ENCODE measurements at places on chromosomes 12 and 14. TPM values are rescaled to one million over a fixed set of nuclear protein-coding genes. Genes with fewer than 3 reads are reported as not detected.

The OLR1 gene
- total RNA-seq = 96.1 TPM

The DIO2 gene
- 1.0 TPM for total RNA-seq

The PLEKHG3 gene
- 34.5 TPM for total RNA-seq

The UNG gene
- 18.2 TPM for total RNA-seq

DNA sequence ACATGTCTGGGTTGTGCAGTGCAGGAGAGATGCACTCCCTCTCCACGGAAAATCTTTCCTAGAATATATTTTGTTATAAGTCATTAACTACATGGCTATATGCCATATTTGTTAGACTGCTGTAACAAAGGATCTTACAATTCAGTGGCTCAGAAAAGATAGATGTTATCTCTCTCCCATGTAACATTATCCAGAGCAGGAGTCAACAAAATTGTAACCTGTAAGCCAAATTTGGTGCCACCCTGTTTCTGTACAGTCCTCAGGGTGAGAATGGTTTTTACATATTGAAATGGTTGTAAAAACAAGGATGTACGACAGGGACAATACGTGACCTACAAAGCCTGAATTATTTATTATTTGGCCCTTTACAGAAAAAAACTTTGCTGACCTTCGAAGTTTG, 155.5 kb downstream of the KIF21A start:
- H3K27ac ChIP-seq = no peak overlapping the region
- H3K4me1 ChIP-seq = no peaks in the 10 kb centered on the region
- no peaks in the 10 kb centered on the region for H3K36me3 ChIP-seq

DNA sequence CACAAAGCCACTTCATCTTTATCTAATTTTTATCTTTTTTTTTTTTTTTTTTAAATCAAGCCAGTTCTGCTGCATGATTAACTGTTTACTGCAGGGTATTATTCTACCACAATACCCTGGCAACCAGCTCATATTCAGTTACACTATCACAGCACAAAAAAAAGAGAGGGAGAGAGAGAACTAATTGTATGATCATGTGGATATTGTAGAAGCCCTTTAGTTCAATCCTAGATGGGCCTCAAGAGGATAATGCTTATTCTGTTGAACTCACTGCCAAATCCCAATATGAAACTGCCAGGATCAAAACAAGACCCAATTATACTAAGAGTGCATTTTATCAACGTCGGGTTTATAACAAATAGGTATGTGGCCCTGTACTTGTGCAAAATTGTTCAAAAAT, 51.5 kb downstream of the MED13L start:
- peaks cover 12% of the 10 kb centered on the region for H3K4me1 ChIP-seq
- H3K4me3 ChIP-seq = no peak overlapping the region
- H3K36me3 ChIP-seq = peaks cover 7% of the 10 kb centered on the region
- no peak for DNase-seq

DNA sequence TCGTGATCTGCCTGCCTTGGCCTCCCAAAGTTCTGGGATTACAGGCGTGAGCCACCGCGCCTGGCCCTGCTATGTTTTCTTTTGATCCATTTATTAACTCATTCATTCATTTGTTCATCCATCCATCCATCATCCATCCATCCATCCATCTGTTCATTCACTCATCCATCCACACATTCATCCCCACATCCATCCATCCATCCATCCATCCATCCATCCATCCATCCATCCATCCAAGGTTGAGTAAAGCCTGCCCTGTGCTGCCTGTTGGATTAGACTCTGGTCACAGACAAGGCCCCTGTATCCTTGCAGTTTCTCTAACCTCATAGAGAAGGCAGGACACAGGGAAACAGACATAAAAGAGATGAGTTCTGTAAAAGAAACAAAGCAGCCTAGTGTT, 44.9 kb downstream of the DNAH10 start:
- no peak overlapping the region for H3K27ac ChIP-seq
- no peaks in the 10 kb centered on the region for H3K36me3 ChIP-seq
- no peak overlapping the region for H3K4me3 ChIP-seq
- H3K27me3 ChIP-seq = no peaks in the 10 kb centered on the region
